ENCODE measurements at places on chromosomes 11 and 22. TPM values are rescaled to one million over a fixed set of nuclear protein-coding genes. Genes with fewer than 3 reads are reported as not detected.
A peak's percentile ranks its signal among the peaks of the same experiment; 100 is the strongest.

The RAB38 gene
- 3.5 TPM for total RNA-seq

The C11orf87 gene
- total RNA-seq = not detected

The ILK gene
- total RNA-seq = 166 TPM

The RASD2 gene
- 0.87 TPM for total RNA-seq

The AIFM3 gene
- 0.55 TPM for total RNA-seq

The LRRC56 gene
- 4.3 TPM for total RNA-seq

- H3K4me1 ChIP-seq = peaks cover 23% of the 10 kb centered on the region
- H3K36me3 ChIP-seq = peaks cover 67% of the 10 kb centered on the region
- no peak overlapping the region for H3K4me3 ChIP-seq
- H3K27me3 ChIP-seq = no peaks in the 10 kb centered on the region
These were observed 18.5 kb upstream of the TMEM184B start for GRCh38 chr22:38291201-38291777.

- peak overlapping the region; percentile 61 for H3K27ac ChIP-seq
- H3K27me3 ChIP-seq = no peaks in the 10 kb centered on the region
- H3K4me1 ChIP-seq = peaks cover 24% of the 10 kb centered on the region
- peak; percentile 79 for DNase-seq
- H3K4me3 ChIP-seq = no peak overlapping the region
These were observed 34.1 kb downstream of the LIF start for GRCh38 chr22:30212363-30212995.

- no peak for DNase-seq
- no peak overlapping the region for H3K4me3 ChIP-seq
- peaks cover 16% of the 10 kb centered on the region for H3K4me1 ChIP-seq
- no peaks in the 10 kb centered on the region for H3K27me3 ChIP-seq
- no peaks in the 10 kb centered on the region for H3K36me3 ChIP-seq
- no peak overlapping the region for H3K27ac ChIP-seq
These were observed 120.1 kb downstream of the GALNT18 start for GRCh38 chr11:11501546-11502262.

DNA sequence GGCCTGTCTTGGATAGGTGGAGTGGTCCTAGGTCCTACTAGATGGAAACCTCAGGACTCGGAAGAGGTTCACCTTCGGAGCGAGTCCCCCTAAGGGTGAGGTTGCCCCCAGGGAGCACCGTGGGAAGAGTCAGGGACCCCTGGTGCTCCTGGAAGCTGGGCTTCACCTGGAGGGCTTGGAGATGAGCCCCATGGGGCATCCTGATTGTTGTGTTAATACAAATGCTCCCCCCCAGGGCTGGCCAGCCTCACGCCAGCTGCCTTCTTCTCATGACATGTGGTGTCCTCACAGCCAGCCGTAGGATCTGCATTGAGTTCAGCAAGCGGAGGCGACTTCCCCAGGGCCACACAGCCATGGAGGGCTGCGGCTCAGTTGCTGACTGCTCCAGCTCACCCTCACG lies 1487.5 kb downstream of the BRD1 start:
- H3K27me3 ChIP-seq = no peaks in the 10 kb centered on the region
- H3K27ac ChIP-seq = no peak overlapping the region
- H3K4me3 ChIP-seq = no peak overlapping the region
- no peaks in the 10 kb centered on the region for H3K4me1 ChIP-seq
- no peaks in the 10 kb centered on the region for H3K36me3 ChIP-seq
- DNase-seq = no peak

- no peaks in the 10 kb centered on the region for H3K4me1 ChIP-seq
- no peak overlapping the region for H3K27ac ChIP-seq
- H3K4me3 ChIP-seq = no peak overlapping the region
- H3K27me3 ChIP-seq = no peaks in the 10 kb centered on the region
- H3K36me3 ChIP-seq = no peaks in the 10 kb centered on the region
- no peak for DNase-seq
These were observed 283.7 kb upstream of the ANO5 start for GRCh38 chr11:21909145-21909544.

DNA sequence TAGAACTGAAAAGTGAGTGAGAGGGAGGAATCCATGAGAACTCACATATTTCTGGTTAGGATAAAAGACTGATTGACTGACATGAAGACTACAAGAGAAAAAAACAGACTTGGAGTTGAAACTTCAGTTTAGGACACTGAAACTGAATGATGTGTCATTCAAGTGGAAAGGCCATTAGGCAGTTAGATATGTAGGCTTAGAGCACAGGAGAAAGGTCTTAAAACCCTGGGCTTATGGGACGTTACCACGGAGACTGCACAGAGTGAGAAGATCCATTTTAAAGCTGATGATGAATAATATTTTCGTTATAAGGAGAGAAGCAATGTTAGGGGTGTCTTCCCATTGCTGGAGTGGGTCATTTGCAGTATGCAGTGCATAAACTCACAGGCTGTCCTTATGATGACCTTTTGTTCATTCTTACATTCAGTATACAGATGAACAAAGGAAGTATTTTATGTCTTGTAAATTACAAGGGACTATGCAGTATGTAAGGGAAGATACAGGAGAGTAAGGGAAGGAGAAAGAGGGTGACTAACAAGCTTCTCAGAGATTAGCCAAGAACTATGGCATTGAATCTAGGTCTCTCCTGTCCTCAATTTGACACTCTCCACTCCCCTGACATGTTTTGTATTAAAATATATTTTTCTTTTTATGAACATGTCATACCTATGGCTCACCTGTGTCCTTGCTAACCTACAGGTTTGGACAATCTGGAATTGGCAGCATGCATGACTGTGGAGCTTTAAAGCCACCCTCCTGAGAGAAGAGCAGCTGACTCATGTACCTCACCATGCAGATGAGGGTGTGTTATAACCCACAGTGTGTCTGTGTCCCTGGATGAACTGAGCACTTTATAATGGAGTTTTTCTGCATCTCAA lies 63.7 kb downstream of the MAML2 start:
- H3K27me3 ChIP-seq = no peaks in the 10 kb centered on the region
- H3K36me3 ChIP-seq = no peaks in the 10 kb centered on the region
- DNase-seq = no peak
- no peak overlapping the region for H3K27ac ChIP-seq
- no peak overlapping the region for H3K4me3 ChIP-seq

GRCh38 chr11:134582770-134583095 lies 170.7 kb upstream of the B3GAT1 start:
- H3K36me3 ChIP-seq = no peaks in the 10 kb centered on the region
- no peaks in the 10 kb centered on the region for H3K4me1 ChIP-seq
- H3K27ac ChIP-seq = no peak overlapping the region
- no peaks in the 10 kb centered on the region for H3K27me3 ChIP-seq
- no peak overlapping the region for H3K4me3 ChIP-seq

- peaks cover 9% of the 10 kb centered on the region for H3K4me1 ChIP-seq
- H3K36me3 ChIP-seq = no peaks in the 10 kb centered on the region
- H3K27ac ChIP-seq = no peak overlapping the region
These were observed 47.1 kb downstream of the SLC22A12 start for GRCh38 chr11:64638018-64638665.

- H3K27me3 ChIP-seq = no peaks in the 10 kb centered on the region
- peaks cover 39% of the 10 kb centered on the region for H3K4me1 ChIP-seq
- no peak overlapping the region for H3K27ac ChIP-seq
- no peak overlapping the region for H3K4me3 ChIP-seq
- no peaks in the 10 kb centered on the region for H3K36me3 ChIP-seq
- no peak for DNase-seq
These were observed 48.8 kb downstream of the PARVA start for GRCh38 chr11:12426176-12426575.

GRCh38 chr11:11740836-11741235 lies 100.9 kb upstream of the USP47 start:
- no peaks in the 10 kb centered on the region for H3K4me1 ChIP-seq
- peak; percentile 36 for DNase-seq
- H3K27ac ChIP-seq = no peak overlapping the region
- peaks cover 6% of the 10 kb centered on the region for H3K27me3 ChIP-seq
- H3K36me3 ChIP-seq = no peaks in the 10 kb centered on the region

DNA sequence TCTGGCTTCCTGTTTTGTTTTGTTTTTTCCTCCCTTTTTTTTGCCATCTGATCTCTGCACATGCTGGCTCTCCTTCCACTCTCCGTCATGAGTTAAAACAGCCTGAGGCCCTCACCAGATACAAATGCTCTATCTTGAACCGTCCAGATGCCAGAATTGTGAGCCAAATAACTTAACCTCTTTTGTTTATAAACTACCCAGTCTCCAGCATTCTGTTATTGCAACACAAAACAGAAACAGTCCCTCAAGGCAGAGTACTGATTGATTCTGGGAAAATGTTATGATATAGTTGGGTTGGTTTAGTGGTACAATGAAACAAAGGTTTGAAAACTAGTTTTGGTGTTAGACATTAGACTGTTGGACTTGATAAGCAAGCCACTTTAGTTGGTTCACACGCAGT lies 1390.0 kb upstream of the RAG2 start:
- H3K36me3 ChIP-seq = no peaks in the 10 kb centered on the region
- no peaks in the 10 kb centered on the region for H3K4me1 ChIP-seq
- H3K27me3 ChIP-seq = no peaks in the 10 kb centered on the region

- peak; percentile 83 for DNase-seq
- no peaks in the 10 kb centered on the region for H3K36me3 ChIP-seq
- no peak overlapping the region for H3K27ac ChIP-seq
- H3K4me3 ChIP-seq = no peak overlapping the region
- no peaks in the 10 kb centered on the region for H3K4me1 ChIP-seq
These were observed 6.7 kb upstream of the CCDC90B start for GRCh38 chr11:83292709-83293456.

- no peaks in the 10 kb centered on the region for H3K36me3 ChIP-seq
- no peak for DNase-seq
- H3K4me1 ChIP-seq = peaks cover 15% of the 10 kb centered on the region
- no peak overlapping the region for H3K27ac ChIP-seq
- H3K4me3 ChIP-seq = peak overlapping the region; percentile 35
- no peaks in the 10 kb centered on the region for H3K27me3 ChIP-seq
These were observed 21.0 kb downstream of the OTUB1 start for GRCh38 chr11:64007160-64007628.

- H3K27me3 ChIP-seq = no peaks in the 10 kb centered on the region
- no peak overlapping the region for H3K4me3 ChIP-seq
- H3K36me3 ChIP-seq = no peaks in the 10 kb centered on the region
- DNase-seq = no peak
- H3K27ac ChIP-seq = no peak overlapping the region
These were observed 25.7 kb upstream of the BLID start for GRCh38 chr11:122141725-122142124.

DNA sequence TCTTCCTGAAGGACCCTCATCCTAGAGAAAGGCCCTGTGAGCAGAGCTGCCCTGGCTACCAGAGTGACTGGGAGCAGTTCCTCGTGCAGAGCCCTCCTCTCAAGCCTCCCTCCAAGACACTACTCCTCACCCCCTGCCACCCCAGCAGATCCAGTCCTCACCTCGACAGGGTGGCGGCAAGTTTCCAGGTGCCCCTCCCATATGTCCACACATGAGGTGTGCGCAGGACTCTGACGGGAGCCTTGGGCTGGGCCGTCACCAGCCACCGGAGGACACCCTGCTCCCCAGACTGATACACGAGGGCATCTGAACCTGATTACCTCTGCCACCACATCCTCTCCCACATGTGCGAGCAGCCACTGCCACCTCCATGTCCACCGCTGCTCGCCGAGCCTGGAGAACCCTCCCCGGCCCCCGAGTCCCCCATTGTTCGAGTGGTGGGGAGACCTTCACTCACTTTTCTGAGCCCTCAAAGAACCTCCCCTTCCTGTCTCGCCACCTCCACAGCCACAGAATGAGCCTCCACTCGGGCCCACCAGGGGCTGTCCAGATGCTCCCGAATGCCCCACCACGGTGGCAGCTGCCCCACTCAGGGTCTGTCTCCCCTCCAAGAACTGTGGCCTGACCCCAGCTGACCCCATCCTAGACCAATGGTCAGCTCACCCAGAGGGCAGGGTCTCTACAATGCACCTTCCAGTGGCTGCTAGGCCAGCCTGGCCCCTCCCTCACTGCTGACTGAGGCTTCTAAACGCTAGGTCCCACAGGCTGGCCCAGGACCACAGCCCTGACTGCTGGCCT lies 62.5 kb downstream of the DGCR2 start:
- no peaks in the 10 kb centered on the region for H3K27me3 ChIP-seq
- H3K4me3 ChIP-seq = no peak overlapping the region
- peaks cover 58% of the 10 kb centered on the region for H3K36me3 ChIP-seq
- H3K4me1 ChIP-seq = peaks cover 47% of the 10 kb centered on the region
- no peak for DNase-seq
